K562 (cell line): ENCODE measurements at places on chromosomes 7 and 10.

DNA sequence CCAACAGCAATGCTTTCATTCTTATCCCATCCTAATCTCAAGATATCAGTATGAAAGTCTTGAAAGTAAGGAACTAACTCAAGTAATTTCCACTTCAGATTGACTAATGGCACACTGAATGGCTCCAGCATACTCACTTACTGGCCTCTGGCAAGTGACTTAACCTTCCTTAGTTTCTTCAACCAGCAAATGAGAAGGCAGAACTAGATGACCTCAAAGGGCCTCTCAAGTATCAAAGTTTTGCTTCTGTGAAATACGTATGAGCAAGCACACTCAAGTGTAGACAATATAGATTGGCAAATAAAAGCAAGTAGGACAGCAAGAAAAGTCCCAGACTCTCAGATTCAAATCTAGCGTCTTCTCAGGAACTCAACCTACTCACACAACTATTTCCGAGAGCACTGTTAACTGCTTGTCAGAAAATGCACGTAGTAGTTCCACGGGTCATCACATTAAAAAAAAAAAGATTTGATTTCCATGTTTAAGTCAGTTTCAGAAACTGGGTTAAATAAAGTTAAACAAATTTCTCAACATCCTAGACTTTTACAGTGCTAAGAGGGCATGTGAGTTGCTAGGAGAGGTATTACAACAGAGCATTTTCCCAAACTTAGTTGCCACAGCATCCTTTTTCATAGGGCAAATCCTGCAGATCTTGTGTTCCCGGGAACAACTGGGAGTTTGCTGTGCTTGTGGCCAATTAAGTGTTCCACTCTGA, 276.9 kb upstream of the KLF14 start:
- no peak for DNase-seq

- no peak for DNase-seq
Observed at GRCh38 chr7:16734148-16734726, 19.3 kb upstream of the TSPAN13 start.

GRCh38 chr7:30510124-30511075, 5.8 kb upstream of the GGCT start:
- DNase-seq, result peak; percentile 20

- DNase-seq, result no peak
Observed at GRCh38 chr7:157795643-157796042, 458.8 kb downstream of the DNAJB6 start.

GRCh38 chr7:5574770-5575269, 151.2 kb upstream of the TNRC18 start:
- DNase-seq, result peak; percentile 95

DNA sequence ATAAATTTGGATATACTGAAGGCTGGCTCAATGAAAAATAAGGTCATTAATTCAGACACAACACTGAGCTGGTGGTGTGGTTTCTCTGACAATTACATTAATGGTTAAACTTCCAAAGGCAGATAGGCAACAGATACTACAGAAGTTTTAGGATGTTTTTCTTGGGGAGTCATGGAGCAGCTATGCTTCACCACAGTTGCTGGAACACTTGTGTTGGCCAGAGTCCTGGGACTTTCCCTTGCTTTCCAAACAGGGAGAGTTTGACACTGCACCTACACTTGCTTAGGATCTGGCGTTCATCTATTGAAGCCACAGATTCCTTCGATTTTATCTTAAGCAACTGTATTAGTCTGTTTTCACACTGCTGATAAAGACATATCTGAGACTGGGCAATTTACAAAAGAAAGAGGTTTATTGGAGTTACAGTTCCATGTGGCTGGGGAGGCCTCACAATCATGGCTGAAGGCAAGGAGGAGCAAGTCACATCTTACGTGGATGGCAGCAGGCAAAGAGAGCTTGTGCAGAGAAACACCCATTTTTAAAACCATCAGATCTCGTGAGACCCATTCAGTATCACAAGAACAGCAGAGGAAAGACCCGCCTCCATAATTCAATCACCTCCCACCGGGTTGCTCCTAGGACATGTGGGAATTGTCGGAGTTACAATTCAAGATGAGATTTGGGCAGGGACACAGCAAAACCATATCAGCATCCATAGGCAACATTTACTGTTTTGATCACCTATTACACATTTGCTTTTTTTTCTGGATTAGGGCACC, 27.8 kb upstream of the TMEM178B start:
- DNase-seq, result no peak

- DNase-seq, result no peak
Observed at GRCh38 chr7:134910968-134911367, 75.3 kb upstream of the AGBL3 start.

GRCh38 chr10:131946880-131947279, 34.8 kb downstream of the BNIP3 start:
- DNase-seq, result no peak

GRCh38 chr7:37198906-37199485, 249.7 kb downstream of the ELMO1 start:
- DNase-seq, result peak; percentile 70

- no peak for DNase-seq
Observed at GRCh38 chr10:127398971-127399365, 150.1 kb upstream of the NPS start.

GRCh38 chr7:113831556-113831955, 87.3 kb downstream of the PPP1R3A start:
- no peak for DNase-seq

DNA sequence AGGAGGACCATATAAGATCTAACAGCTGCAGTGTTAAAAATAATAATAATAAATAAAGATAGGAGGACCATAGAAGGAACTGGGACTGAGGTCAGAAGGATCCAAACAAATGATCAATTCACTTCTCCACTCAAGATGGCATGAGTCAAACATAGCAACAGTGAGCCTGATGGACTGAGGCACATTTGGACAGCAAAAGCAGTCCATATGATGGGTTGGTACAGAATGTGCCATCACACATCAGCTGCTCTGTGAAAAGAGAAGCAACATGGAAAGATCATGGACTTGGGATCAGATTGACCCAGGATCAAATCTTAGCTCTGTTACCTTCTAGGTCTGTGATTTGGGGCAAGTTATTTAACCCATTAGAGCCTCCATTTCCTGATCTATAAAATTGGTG, 188.9 kb upstream of the KMT2E start:
- DNase-seq, result no peak

DNA sequence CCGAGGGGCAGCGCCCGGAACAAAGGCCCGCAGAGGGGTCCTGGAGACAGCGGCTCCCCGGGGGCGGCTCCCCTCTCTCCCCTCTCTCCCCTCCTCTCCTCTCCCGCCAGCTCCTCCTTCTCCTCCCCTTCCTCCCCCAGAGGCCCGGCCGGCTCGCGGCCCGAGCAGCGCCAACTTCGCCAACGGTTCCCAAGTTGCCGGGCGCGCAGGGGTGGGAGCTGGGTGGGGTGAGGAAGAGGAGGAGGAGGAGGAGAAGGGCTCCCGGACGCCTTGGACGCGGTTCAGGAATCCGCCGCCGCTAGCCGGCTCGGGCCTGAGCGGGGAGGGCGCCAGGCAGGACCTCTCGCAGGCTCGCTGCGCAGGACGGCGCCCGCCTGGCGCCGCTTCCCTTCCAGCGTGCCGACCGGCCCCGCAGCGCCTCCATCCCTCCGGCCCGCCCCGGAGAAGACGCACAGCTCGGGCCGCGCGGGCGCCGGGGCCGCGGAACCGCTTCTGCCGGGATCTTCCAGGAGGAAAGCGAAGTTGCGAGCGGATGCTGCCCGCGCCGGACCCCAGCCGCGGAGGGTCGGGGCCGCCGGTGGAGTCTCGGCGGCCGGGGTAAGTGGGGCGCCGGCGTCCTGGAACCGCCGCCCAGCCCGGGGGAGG, at the start of gene CHST3:
Gene CHST3, plus strand, starts transcription at position 298 of the 645 bp plus-strand sequence. CDS start 41,448 bp downstream, outside the sequence.
- no peak for DNase-seq

- no peak for DNase-seq
Observed at GRCh38 chr7:298375-298702, 8.4 kb downstream of the FOXL3 start.

DNA sequence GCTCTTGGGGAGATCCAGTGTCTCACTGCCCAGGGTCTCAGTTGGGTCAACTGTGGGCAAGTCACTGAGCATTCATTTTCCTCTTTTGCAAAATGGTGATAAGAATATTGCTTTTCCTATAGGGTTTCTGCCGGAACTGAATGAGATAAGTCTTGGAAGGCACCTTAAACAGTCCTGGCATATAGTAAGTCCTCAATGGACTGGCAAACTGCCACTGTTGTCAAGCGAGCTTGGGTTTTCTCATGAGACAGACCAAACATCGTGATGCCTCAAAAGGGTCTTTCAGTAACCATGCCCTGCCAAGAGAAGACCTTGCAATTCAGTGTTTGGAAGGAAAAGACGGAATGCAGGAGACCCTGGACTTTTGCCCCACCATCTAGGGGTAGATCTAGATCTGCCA, 251.5 kb downstream of the WDR11 start:
- DNase-seq, result no peak

DNA sequence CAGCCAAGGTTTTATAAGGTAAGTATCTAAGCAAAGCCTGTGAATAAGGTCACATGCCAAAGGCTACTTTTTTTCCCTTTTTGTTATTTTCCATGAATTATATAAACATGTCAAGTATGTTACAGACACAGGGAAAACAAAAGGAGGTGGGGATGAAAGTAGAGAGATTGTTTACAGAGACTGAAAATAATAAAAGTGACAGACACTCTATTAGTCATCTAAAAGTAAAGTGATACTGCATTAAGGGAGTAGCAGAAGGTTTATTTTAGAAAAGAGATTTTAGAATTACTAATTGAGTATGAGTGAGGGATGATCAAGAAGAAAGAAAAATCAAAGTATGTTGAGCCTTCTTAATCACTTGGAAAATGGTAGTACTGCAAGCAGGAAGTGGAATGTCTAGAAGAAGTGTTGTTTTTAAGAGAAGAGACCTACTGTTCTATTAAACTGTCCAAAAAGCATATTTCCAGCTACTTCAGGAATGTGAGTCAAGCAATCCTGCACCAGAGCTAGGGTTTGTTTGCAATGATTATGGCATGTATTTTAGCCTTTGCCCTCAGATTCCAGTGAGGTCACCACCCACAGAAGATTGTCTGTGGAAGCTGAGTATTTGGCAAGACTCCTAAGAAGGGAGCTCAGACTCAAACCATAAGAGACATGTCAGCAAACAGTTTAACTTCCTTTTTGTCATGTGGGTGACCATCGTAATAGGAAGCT, 177.9 kb upstream of the PLXDC2 start:
- DNase-seq, result no peak

GRCh38 chr7:15167912-15168311, 265.4 kb upstream of the DGKB start:
- DNase-seq, result no peak

DNA sequence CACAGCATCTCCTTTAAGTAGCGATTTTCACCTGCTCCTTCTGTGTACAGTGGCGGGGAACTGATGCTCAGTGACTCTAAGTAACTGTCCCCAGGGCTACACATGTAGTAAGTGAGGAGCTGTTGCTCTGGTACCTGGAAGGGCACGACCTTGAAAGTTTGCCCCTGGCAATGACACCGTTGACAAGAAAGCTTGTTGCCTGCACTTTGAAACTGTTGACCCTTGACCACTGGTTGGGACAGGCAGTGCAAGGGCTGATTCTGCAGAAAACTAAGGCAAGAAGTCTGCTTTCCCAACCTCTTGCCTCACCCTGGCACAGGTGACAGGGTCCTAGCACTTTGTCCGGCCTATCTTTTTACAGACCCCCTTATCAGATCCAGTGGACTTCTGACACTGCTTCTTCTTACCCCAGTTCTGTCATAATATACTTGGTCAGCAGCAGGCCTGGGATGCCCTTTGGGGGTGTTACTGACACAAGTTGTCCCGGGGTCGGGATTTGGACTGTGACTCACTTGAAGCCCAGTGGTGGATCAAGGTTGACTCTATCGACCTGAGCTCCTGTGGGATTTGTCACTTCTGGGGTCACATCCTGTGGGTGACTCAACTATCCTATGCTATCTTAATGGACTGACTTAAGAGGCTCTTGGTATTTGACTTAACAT, 5.8 kb downstream of the ACSL5 start:
- peak; percentile 34 for DNase-seq

DNA sequence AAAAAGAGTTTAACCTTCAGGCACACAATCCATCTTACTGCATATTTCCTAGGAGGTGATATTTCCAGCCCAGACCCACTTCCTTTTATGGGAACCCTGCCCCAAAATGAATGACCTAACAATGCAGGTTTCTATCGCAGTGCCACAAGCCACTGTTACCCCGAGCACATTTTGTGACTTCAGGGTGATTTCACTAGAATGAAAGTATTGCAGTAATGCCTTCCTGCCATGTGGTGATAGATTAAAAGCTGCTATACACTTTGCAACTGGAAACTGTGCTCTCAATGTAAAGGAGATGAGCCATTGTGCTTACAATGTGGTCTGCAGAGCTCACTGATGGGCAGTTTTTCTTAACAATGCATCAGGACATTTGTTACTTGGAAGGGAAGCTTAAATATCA, 90.5 kb upstream of the RSU1 start:
- DNase-seq, result no peak

GRCh38 chr10:43254881-43255633, 11.8 kb downstream of the RASGEF1A start:
- no peak for DNase-seq

GRCh38 chr7:28474640-28475039, 62.3 kb downstream of the CREB5 start:
- no peak for DNase-seq

DNA sequence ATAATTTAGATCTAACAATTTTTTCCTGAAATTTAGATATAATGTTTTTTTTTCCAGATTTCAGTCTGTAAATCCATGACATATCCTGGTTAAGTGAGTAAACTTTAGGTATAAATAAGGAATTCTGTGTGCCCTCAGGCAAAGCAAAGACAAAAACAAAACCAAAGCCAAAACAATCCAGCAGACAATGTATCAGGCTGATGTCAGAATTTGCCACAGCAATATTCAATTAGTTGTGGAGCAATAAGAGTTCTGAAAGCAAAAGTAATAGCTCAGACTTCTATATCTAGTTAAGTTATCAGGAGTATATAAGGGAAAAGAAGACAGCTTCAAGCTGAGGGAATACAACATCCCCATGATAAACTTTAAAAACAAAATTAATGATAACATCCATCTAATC, 82.0 kb downstream of the MKX start:
- DNase-seq, result no peak

DNA sequence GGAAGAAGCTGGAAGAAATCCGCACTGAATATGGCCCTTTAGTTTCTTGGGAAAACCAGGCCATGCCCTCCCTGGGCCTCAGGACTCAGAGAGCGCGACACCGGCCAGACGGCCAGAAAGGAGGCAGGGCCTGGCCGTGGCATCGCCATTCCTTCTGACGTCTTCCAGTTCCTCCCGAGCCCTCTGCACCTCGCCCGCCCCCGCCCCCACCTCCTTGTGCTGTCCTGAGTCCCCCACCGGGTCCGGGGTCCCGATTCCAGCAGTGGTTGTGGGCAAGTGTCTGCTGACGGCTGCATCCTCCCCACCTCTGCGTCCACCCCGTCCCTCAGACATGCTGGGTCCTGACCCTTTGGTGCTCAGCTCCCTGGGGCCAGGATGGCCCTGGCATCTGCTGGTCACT, 312.1 kb upstream of the SHH start:
- no peak for DNase-seq

GRCh38 chr10:23262928-23263327, 70.8 kb downstream of the PTF1A start:
- no peak for DNase-seq

DNA sequence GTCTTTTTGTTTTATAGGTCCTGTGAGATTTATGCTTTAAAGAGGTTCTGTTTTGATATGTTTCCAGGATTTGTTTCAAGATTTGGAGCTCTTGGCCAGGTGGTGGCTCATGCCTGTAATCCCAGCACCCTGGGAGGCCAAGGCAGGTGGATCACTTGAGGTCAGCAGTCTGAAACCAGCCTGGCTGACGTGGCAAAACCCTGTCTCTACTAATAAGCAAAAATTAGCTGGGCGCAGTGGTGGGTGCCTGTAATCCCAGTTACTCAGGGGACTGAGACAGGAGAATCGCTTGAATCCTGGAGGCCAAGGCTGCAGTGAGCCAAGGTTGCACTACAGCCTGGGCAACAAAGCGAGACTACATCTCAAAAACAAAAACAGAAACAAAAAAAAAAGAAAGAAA, 8.3 kb upstream of the HYAL4 start:
- DNase-seq, result no peak
